CD4-positive, alpha-beta T cell treated with Interferon alpha-2 for 1 hour (primary cell): ENCODE measurements at places on chromosomes 16 and 17.
A peak's percentile ranks its signal among the peaks of the same experiment; 100 is the strongest.

- no peak for DNase-seq
Observed at GRCh38 chr17:79887451-79887991, 48.3 kb upstream of the CBX4 start.

GRCh38 chr17:81230043-81230820 lies 7.5 kb upstream of the CEP131 start:
- DNase-seq, result no peak

GRCh38 chr17:32927724-32928585 lies at the start of gene TMEM98:
TMEM98 (plus strand) TSS chr17:32928153; CDS start chr17:32931529, 3,376 bp downstream.
- DNase-seq, result no peak

GRCh38 chr16:21638573-21638975 lies 13.8 kb downstream of the IGSF6 start:
- peak; percentile 40 for DNase-seq

DNA sequence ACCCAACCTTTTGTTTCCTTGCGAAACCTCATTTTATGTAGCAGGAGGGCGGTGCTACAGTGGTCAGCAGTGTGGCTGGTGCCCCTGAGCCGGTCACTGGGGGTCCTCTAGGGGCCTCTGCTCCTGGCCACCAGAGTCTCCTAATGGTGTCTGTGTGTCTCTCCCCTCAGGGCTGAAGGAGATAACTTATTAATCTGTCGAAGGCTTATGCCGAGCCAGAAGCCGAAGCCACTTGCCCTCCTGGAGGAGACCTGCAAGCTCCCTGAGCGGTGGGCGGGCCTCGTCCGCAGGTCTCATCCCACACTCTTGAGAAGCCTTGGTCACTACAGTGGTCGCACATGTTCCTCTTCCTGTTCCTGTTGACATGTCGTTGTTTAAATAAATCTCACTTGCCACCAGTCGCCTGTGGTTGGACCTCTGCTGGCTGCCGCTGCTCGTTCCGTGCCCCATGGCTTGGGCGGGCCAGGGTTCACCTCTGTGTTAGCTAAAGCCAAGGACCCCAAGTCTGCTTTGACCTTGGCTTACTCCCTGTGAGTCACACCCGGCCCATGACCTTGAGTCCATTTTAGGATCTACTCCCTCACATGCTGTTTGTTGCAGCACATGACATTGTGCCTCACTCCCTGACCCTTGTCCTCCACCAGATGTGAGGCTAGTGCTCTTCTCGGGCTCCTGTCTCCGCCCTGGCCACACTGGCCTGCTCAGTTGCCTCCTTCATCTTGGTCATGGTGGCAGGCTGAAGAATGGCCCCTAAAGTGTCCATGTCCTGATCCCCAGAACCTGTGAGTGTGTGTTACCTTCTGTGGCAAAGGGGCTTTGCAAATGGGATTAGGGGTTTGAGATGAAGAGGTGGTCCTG lies 38.7 kb upstream of the AQP8 start:
- no peak for DNase-seq
